ENCODE measurements at places on chromosomes 4 and X. TPM values are rescaled to one million over a fixed set of nuclear protein-coding genes. Genes with fewer than 3 reads are reported as not detected.

The ALAS2 gene
- not detected for total RNA-seq

The MID1IP1 gene
- 75.7 TPM for total RNA-seq

The FHDC1 gene
- 0.05 TPM for total RNA-seq

The ATP8A1 gene
- 18.7 TPM for total RNA-seq

The CAPN6 gene
- total RNA-seq, result not detected

The SPANXD gene
- not detected for total RNA-seq

The XAGE1B gene
- total RNA-seq, result not detected

The WNK3 gene
- 0.50 TPM for total RNA-seq

The RRH gene
- not detected for total RNA-seq

The SYN1 gene
- total RNA-seq, result 0.18 TPM

The XPNPEP2 gene
- 1.7 TPM for total RNA-seq

The TRIM2 gene
- 0.20 TPM for total RNA-seq

The NXF2 gene
- total RNA-seq, result not detected

- DNase-seq, result no peak
Measured at GRCh38 chr4:16757080-16757521, 141.3 kb downstream of the LDB2 start.

- no peak for DNase-seq
Measured at GRCh38 chr4:48483777-48484493, 792 bp downstream of the SLC10A4 start.

DNA sequence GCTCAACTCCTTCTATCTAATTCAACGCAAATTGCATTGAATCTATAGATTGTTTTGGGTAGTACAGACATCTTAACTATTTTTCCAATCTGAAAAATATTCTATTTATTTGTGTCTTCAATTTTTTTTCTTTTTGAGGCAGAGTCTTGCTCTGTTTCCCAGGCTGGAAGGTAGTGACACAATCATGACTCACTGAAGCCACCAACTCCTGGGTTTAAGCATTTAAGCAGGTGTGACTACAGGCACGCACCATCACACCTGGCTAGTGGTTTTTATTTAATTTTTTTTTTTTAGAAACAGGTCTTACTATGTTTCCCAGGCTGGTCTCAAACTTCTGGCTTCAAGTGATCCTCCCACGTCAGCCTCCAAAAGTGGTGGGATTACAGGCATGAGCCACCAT lies 98.3 kb downstream of the GK start:
- no peak for DNase-seq

GRCh38 chr4:56874166-56874565 lies 33.5 kb upstream of the REST start:
- no peak for DNase-seq

DNA sequence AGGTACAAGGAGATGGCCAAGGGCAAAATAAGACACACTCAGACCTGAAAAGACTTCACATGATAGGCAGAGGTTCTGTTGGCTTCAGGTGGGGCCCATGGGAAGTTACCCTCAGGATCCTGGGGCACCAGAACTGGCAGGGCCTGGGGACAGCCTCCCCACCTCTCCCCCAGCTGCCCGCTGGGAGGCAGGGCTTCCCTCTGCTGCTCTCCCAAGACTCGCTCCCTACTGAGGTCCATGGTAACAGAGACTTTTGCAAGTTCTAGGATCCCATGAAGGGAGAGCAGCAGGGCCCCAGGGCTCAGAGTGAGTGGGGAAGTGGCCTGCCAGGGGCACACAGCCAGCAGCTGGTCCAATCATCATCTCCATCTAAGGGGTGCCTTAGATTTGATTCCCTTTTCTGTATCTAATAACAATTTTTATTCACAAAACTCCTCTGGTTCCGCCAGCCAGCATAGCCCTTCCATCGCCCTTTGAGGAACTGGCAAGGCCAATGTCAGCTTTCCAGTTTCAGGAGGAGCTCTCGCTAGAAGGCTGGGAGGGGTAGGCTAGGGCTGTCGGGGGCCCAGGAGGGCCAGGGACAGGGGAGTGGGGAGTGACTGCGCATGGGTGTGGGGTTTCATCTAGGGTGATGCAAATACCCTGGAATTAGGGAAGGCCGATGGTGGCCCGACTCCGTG lies 78.2 kb downstream of the SLC2A9 start:
- DNase-seq, result no peak

GRCh38 chr4:73843369-73843768 lies 6.9 kb downstream of the CXCL6 start:
- DNase-seq, result no peak

- DNase-seq, result no peak
Measured at GRCh38 chr4:94927696-94928095, 169.9 kb downstream of the BMPR1B start.

DNA sequence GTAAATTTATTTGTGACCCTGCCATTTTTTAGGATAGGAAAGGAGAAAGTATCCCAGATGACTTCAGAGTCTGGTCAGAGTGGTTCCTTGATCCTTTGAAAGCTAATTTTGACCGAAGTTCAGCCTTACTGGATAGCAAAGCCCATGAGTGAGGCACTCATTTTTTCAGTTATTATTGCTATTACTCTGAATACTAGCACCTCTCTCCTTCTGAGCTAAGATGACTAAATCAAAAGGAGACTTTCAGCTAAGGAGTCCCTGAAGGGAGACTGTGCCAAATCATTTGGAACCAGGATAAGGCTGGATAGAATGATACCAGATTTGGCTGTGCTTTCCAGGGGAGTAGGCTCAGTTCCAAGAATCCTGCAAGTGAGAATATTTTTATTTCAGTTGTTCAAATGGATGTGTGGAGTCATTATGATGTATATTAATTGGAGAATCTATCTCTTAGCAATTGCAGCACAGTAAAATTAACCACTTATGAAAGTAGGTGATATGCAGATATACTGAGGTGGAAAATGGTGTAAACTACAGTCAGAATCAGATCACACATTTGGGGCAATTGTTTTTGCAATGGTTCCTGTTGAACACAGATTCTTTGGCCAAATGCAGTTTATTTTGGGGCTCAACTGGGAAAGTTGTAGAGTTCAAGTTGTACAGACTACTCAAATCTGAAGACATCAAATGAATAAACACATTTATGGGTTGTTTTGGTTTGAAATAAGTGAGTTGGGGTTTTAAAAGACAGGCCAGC lies 1.2 kb downstream of the P2RY10 start:
- no peak for DNase-seq

DNA sequence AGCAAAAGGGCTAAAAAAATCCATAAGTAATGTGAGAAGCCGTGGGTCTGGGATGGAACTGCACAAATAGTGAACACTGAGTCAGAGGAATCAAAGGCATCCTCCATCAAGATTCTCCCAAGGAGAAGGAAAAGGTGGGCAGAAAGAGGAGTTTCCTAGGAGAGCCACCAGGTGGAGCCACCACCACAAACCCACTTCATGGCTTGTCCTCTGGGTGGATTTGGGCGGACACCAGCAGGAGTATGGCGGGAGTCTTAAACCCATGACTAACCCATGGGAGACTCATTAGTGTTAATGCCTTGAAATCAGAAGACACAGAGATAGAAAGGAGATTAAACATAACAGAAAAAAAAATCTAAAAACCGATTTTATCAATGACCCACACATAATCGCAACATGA lies 147.7 kb downstream of the SH3KBP1 start:
- peak; percentile 50 for DNase-seq

- no peak for DNase-seq
Measured at GRCh38 chr4:20251796-20252655, at the start of gene SLIT2. SLIT2 (plus strand) TSS chr4:20251905; CDS start chr4:20253816, 1,911 bp downstream.

- no peak for DNase-seq
Measured at GRCh38 chr4:41569961-41570360, 32.0 kb downstream of the LIMCH1 start.

- DNase-seq, result no peak
Measured at GRCh38 chr4:91233164-91233563, 1070.6 kb upstream of the GRID2 start.

GRCh38 chr4:17680559-17681280 lies 66.3 kb downstream of the MED28 start:
- DNase-seq, result no peak

- DNase-seq, result no peak
Measured at GRCh38 chr4:74623041-74623440, 171.3 kb downstream of the BTC start.

DNA sequence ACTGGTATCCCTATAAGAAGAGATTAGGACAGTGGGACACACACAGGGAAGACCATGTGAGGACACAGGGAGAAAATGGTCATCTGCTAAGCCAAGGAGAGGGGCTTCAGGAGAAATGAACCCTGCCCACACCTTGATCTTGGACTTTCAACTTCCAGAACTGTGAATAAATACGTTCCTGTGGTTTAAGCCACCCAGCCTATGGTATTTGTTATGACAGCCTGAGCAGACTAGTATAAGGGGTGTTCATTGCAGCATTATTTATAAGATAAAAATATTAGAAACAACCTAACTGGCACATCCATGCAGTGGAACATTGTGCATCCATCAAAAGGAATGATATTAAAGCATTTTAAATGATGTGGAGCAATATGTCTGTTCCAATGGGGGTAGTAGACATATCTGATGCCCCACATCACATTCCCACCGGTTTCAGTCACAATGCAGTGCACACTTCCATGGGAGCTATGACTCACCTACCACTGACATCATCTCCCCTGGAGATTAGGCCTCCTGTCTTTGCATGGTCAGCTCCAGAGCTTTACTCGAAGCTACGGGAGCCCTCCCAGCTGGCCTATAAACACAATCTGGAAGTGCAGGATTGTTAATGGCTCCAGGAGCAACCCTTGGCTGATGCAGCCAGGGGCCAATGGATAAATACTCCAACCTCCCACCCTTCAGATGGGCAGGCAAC lies 38.9 kb upstream of the MAMLD1 start:
- DNase-seq, result no peak

DNA sequence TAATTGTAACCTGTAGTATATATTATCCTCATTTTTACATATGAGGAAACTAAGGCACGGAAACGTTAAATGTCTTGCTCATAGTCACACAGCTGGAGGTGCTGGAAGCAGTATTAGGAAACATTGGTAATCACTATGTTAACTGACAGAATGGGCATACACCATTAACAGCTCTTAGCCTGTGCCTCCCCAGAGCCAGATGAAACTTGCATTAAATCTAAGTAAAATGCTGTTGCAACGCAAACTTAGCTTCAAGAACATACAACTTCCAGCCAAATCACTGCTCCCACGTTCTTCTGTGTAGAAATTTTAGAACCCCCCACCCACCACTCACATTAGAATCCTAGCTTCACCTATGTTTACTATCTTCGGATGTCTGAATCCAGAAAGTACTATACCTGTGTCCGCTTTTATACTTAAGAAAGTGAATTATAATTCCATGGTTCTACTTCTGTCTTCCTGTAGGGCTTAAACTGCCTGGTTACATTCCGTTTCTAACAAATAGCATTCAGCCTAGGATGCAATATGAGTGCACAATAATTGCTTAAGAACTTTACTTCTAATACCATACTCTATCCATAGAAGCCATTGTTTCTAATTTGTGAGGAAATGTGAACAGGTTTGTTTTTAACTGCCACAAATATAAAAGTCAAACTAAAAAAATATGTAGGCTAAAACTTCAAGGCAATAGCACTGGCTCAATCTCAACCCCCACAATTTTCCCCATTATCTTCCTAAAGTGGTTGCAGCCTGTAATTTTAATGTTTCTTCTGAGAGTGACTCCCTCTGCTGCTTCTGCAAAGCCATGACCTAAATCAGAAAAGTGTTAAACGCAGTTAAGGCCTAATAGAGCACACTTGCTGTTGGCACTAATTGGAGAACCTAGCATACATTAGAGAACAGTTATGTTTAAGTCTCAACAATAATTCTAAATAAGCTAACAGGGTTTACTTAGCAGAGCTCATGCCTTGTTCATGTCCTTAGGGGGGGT lies 4.4 kb downstream of the UNC5C start:
- no peak for DNase-seq

- DNase-seq, result no peak
Measured at GRCh38 chr4:118739022-118739713, 54.0 kb downstream of the METTL14 start.

DNA sequence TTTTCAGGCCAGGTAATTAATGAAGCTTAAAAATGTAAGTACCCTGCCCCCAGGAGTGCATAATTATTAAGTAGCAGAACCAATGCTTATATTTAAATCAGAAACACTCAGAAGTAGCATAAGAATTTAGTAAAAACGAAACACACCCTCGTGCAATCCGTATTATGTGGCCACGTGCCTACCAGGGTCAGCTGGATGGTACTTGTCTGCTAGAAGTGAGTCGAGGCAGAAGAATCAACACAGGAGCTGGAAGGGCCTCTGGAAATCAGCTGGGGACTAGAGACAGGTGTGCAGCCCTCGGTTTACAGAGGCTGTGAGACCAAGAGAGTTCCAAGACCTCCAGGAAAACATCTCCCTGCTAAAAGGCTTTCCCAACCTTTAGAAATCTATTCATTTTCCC lies 559 bp upstream of the FAM47E start:
- no peak for DNase-seq

GRCh38 chr4:161929956-161930355 lies 233.8 kb downstream of the FSTL5 start:
- DNase-seq, result no peak

DNA sequence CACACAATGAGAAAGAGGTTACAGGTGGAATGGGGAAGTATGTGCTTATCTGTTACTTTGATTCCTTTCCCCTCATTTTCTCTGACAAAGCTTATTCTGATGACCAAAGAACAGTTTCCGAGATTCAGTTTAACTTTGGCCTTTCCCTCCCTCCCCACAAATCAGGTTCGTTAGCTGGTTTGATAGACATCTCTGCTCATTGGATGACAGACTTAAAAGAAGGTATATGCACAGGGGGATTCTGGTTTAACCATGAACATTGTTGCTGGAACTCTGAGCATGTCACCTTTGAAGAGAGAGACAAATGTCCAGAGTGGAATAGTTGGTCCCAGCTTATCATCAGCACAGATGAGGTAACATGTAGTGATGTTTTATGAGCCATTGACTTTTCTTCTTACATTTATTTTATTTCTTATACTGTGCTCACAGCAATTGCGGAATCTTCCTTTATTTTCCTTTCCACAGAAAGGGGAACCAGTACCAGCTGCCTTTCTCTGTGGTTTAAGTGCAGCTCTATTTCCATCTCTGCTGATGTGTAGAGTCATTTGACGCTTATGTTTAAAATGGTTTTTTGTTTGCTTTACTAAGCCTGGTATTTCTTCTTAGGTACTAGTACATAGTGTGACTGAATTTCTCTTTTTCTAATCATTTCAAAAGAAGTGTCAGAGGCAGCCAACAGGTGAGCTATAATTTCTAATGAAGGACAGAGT lies 125.0 kb downstream of the AKAP4 start:
- no peak for DNase-seq
